Lung (tissue), 17 donors: ENCODE measurements at places on chromosomes 2 and 18. TPM values are rescaled to one million over a fixed set of nuclear protein-coding genes. Genes with fewer than 3 reads are reported as not detected.
A peak's percentile ranks its signal among the peaks of the same experiment; 100 is the strongest.

Gene CNTNAP5
- not detected for polyA plus RNA-seq

Gene VWC2L
- polyA plus RNA-seq: 0.01 TPM

DNA sequence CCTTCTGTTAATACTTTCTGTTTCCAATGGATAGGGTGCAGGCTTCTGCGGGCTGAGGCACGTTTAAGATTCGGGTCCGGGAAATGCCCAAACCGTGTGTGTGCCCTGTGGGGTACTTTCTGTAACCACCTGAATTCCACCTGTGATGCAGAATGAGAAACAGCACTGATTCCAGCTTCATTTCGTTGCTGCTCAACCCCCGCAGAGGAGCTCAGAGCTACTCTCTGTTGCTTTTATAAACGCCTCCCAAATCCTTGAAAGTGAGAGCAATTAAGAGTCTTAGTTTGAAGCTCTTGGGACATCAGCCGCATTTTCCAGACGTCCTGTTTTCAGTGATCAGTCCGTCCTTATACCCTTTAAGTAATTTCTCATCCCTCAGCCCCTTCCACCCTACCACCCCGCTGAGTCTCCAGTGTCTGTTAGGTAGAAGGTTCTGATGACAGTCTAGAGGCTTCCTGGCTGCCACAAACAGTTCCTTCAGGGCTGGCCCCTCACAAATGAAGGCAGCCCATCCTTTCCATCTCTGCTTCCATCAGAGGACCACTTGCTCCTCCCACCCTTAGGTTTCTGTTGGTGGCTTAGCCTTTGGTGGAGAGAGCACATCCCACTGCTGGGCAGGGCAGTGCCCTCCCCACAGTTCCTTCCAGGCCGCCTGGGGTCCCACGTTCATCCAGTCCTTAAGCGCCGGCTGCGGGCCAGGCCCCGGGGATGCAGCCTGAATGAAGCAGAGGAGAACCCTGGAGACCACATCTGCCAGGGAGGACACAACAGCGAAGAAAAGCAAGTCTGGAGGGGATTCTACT lies 230.1 kb downstream of the SEPTIN10 start:
- no peak for DNase-seq

DNA sequence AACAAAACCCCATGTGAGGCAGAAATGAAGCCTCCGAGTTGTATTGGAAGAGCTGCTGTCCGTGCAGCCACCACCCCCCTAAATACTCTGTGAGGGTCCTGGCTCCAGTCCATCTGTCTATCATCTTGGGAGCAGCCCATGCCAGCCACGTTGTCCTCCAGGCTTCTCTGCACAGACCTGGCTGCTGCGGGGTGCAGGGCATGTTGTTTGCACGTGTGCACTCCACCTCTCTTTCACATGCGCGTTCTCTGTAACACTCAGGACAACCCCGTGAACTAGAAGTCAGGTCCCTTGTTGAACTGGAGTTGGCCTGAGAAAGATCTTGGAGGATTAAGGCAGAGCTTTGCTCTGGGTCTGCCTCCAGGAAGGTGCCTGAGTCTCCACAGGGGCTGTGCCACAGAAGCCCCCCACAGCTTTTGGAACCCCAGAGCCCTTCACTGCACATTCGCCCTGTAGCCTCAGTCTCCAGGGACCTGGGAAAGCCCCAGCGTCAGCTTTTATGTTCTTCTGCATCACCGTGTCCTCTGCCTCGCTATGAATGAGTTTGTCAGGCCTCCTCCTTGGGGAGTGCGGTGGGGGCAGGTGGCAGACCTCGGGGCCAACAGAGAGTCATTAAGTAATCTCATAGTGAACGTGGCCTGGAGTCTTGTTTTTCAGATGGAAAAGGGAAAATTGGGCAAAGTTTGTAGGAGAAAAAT lies 16.6 kb downstream of the RTP5 start:
- no peak for DNase-seq

DNA sequence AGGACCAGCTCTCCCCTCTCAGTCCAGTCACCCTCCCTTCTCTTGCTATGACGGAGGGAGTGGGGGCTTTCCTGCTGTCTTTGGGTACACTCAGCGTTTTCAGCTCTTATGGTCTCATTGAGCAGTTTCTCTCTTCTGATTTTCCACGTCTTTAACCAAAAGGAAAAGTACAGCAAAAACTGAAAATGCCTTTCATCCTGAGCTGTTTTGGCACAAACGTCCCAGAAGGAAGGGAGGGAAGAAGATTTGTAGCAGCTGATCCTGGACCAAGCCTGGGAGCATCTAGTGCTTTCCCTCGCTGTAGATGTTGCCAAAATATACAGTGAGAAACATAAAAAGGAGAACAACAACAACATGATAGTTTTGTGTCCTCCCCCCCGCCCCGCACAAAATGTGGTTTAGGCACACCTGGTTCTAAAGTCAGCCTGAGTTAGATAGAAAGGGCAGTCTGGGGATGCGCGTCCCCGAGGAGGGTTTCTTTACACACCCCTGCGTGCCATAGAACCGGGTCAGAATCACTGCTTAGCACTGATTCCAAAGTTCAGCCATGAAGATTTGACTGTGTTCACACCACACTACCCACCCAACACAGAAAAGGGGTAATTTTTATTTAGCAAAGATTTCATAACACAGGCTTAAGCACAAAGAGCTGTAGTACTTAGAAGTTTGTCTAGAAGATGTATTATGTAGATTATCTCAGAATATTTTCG lies 53.4 kb downstream of the SLC40A1 start:
- peak; percentile 73 for DNase-seq
